ENCODE measurements at places on chromosomes 11 and 22.

DNA sequence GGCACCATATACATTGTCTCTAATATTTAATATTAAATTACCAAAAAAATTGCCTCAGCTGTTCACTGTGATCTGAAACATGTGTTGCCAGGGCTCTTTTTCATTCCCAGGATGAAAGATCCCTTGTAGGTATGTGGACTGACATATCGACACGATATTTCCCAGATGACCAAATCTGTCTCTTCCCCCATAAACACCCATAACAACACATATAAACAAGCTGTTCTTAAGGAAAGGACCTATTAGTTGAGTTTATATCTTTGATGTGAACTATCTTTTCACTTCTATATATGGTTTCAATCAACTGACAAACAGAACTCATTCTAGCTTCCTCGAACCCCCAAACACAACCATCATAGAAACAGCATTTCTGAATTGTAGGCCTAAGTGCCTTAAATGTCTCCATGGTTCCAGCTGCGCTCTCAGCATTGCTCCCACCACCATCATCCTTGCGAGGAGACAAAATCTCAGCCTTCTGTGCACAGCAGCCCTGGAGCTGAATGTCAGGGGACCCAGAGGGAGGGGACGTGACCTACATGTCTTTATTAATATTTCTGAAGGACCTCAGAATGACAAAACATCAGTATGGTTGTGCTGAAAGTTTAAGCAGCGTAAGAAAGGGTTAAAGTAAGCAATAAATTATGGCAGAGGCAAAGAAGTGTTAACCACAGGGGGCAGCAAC lies 67.0 kb downstream of the ETS1 start:
- DNase-seq: no peak

GRCh38 chr22:48706934-48707762 lies 1120.5 kb downstream of the BRD1 start:
- DNase-seq: no peak

- no peak for DNase-seq
Measured at GRCh38 chr11:79121351-79121750, 319.5 kb downstream of the TENM4 start.

DNA sequence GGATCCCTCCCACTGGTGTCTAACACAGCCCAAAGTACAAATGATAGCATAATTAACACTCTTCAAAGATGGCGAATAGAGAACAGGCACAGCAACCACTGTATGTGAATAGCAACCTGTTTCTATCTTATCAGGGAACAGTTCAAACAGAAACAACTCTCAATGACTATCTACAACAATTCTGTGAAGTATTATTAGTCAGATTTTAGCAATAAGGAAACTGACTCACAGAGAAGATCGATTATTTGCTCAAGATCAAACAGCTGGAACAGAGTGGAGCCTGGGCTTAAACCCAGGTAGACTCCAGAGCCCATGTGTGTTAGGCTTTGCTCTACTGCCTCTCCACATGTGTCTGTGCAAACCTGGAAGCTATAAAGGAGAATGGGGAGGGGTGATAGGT lies 88.7 kb downstream of the C11orf58 start:
- DNase-seq: no peak

- DNase-seq: no peak
Measured at GRCh38 chr22:50624347-50625130, 3.4 kb downstream of the ARSA start.

- DNase-seq: no peak
Measured at GRCh38 chr11:20161923-20162744, 1.9 kb upstream of the DBX1 start.

DNA sequence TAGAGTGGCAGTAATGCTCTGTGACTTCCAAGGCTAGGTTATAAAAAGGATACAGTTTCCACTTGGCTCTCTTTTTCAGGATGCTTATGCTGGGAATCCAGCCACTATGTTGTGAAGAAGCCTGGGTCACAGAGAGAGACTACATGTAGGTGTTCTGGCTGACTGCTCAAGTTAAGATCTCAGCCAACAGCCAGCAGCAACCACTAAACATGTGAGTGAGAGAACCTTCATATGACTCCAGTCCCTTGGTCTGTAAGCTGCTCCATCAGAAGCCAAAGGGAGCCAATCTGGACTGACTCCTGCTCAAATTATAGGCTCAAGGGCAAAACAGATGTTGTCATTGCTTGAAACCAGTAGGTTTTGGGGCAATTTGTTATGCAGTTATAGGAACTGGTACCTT lies 162.7 kb downstream of the MAML2 start:
- no peak for DNase-seq

GRCh38 chr22:29799217-29799680 lies 32.1 kb downstream of the UQCR10 start:
- DNase-seq: peak; percentile 36

- DNase-seq: no peak
Measured at GRCh38 chr22:37208401-37209139, 3.7 kb downstream of the SSTR3 start.
